ENCODE measurements at places on chromosomes 3 and 15.
A peak's percentile ranks its signal among the peaks of the same experiment; 100 is the strongest.

- no peak for DNase-seq
Measured at GRCh38 chr3:123587401-123587800, 2.5 kb upstream of the HACD2 start.

DNA sequence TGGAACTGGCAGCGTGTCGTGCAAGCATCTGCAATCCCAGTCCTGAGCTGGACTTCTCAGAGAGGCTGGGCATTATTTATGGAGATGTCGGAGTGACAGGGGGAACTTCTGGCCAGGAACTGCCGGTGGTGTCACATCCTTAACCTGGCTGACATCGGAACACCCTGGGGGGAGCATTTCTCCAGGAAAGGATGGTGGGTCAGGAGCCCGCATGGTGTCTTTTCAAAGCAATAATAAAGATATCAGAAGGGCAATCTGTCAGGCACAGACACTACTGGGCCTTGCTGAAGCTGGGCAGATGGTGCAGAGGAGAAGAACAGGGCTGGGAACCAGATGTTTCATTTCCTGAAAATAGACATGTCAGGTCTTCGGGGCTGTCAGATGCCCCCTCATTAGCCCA lies 133.5 kb downstream of the WNT7A start:
- DNase-seq = no peak

DNA sequence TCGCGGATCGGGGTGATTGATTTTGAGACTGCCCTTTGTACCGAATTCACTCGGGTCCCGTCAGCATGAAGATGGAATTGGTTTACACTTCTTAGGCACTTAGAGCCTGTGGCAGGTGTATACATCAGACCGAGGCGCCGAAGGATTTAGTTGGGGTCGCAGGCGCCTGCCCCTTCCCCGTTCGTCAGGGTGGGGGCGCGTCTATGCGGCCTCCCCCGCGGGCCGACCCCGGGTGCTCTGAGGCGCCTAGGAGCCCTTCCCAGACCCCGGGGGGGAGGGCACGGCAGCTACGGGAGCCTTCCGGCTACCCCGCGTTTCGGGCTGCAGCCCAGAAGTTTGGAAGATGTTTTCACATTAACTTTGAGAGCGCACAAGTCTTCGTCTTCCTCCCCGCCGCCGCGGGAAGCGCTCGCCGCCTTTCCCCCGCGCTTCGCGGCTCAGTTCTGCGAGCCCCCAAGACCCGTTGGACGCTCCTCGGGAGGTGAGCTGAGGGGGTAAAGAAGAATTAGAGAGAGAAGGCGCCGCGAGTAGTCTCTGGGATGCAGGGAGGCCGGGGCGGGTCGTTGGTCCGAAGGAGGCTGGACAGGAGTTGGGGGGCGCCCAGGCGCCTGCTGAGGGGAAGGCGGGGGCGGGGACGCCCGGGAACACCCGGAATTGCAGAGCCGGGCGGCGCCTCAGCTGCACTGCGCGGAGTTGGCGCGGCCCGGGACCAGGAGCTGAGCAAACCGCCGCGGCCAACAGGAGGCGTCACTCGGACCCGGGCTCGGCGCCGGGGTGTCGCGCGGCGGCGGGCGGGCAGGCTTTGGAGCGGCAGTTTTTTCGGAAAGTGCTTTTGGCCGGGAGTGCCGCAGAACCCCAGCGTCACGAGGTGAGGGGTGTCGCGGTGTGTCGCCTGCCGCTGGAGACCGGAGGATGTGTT lies 780 bp downstream of the TIPARP start:
- DNase-seq = peak; percentile 24

DNA sequence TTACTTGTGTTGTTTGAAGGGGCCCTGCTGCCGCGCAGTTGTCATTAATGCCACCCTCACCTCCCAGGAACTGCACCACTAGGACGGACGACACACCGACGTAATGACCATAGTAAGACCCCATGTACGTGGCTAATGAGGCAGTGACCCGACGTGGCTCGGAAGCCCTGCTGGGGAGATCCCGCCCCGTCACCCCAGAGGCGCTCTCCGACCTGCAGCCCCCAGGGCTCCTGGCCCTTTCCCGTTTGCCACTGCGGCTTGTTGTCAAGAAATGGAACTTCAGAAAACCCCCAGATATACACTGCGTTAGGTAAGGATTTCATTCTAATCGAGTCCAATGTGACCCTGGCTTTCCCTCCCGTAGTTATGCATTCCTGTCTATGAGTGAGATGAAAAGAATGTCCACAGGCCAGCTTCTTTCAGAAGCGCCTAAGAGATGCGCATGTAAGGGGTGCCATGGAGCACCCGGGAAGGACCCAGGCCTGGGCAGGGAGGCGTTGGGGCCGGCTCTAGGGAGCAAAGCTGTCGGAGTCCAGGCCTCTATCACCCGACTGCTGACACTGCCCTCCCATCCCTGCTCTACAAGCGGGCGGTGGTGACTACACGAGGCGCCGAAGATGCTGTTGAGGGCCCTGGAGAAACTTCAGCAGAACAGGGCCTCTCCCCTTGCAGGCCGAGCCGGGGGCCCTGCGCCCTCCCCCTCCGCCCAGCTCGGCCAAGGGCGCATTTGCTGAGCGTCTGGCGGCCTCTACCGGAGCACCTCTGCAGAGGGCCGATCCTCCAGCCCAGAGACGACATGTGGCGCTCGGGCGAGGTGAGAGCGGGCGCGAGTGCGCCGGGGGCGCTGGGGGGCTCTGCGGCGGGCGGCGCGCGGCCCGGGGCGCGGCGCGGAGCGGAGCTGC lies at the start of gene GABRA5:
Gene GABRA5, plus strand, starts transcription at position 765 of the 902 bp plus-strand sequence. CDS start 2,187 bp downstream, outside the sequence.
- DNase-seq = no peak

DNA sequence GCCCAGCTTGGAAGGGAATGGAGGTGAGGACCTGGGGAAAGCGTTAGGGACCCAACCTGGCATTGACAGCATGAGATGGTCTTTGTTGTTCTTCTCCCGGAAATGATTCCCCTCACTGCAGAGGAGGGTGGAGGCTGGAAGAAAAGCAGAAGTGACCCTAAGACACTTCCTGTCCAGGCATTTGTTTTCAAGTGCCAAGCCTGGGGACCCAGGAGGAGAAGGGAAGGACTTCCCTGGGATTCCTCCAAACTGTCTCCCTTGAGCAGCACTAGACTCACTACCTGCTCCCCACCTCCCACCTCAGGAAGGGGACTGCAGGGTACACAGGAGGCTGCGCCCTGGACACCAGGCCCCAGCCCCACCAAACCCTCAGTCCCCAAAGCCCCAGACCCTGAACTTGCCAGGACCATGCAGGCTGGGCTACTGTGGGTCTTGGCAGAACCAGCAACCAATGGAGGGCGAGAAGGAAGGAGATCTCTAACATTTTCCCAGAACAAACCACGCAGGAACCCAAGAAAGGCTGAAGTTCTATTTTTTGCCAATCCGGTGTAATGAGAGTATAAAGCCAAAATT lies 9.8 kb upstream of the VIPR1 start:
- DNase-seq = no peak

GRCh38 chr15:58388211-58388610 lies 43.6 kb upstream of the LIPC start:
- no peak for DNase-seq

DNA sequence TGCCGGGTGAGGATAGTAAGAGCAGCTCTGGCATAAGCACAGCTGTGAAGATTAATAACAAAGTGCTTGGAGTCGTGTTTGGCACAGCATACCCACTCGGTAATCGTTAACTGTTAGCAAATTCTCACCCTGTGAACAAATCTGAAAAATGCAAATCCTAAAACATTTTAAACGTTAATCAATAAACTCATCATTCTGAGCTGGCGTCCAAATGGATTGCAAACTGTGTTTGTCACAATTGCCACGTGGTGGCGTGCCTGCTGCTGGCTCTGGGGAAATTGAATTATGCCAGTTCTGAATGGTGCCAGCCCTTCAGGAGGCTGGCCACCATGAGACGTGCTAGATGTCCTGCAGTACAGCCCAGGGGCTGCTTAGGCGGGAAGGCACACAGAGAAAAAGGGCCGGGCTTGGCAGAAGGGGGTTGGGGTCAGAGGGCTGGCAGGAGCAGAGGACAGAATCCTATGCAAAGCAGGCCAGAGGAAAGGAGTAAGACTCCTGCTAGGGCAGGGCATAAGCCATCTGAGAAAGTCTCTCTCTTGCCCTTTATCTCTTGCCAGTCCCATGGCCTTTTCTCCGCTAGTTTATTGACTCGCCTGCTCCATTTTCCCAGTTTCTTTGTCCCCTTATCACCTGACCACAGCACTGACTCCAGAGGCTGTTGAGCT lies 22.1 kb upstream of the POLG start:
- no peak for DNase-seq

- DNase-seq = no peak
Measured at GRCh38 chr3:194785315-194785714, 99.6 kb downstream of the FAM43A start.

DNA sequence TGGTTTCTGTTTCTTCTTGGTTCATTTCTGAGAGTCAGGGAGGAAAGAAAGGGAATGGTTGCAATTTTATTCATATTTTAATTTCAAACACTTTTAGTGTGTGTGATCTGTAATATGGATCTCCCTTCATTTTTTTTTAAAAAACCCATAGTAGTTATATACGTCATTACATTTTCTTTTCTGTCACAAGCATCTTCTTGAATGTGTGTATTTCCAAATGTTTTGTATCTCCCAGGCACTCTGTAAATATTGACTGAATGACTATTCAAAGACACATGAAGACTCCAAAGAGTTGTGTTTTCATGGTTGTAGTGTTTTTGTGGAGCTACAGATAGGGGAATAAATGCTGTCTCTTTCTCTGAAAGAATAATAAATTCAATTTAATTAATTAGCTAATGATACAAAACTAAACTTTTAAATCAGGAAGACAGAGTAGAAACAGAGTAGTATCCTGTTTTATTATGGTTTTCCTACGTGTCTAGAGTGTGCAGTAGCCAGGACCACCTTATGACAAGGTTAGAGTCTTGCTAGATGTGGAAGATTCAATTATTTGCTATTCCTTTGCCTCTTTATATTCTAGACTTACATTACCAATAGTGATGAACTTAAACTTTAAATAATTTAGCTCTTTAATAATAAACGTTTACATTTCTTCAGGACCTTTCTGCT lies 35.5 kb downstream of the NECTIN3 start:
- DNase-seq = no peak
